ENCODE measurements at places on chromosomes 12 and 14. TPM values are rescaled to one million over a fixed set of nuclear protein-coding genes. Genes with fewer than 3 reads are reported as not detected.
A peak's percentile ranks its signal among the peaks of the same experiment; 100 is the strongest.

The CCDC184 gene
- total RNA-seq: 0.40 TPM

The SLC6A15 gene
- total RNA-seq: 2.8 TPM

The NINJ2 gene
- total RNA-seq: 0.60 TPM

The LTB4R2 gene
- total RNA-seq: 3.6 TPM

The MMP17 gene
- total RNA-seq: 1.6 TPM

The TAS2R14 gene
- 7.1 TPM for total RNA-seq

The AQP6 gene
- not detected for total RNA-seq

The NTS gene
- not detected for total RNA-seq

The DCN gene
- 748 TPM for total RNA-seq

DNA sequence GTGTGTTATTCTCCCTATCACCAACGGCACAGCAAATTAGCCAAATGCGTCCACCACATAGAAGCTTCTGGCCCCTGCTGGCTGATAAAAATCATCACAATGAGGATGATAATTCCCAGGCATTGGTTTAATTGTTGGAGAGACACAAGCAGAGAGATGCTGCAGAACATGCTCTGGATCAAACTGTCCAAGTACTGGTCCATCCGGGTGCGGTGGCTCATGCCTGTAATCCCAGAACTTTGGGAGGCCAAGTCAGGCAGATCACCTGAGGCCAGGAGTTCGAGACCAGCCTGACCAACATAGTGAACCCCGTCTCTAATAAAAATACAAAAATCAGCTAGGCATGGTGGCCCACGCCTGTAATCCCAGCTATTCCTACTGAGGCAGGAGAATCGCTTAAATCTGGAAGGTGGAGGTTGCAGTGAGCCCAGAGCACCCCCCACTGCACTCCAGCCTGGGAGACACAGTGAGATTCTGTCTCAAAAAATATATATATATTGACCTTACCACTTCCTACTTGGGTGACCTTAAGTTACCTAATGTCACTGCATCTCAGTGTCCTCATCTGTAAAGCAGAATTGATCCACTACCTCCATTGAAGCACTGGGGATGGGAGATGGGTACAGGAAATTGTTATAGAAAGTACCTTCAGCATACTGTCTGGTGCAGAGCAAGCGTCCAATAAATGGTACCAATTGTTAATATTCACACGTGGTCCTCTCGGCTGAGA lies 83.7 kb upstream of the EGLN3 start:
- no peak for DNase-seq

- peak; percentile 33 for DNase-seq
Measured at GRCh38 chr14:95935228-95935822, 58.7 kb downstream of the TUNAR start.

GRCh38 chr14:22887260-22887989 lies 4.4 kb downstream of the REM2 start:
- DNase-seq: peak; percentile 96

GRCh38 chr14:78959674-78960264 lies 789.6 kb downstream of the NRXN3 start:
- DNase-seq: peak; percentile 61

GRCh38 chr12:7072035-7072434 lies 11.5 kb downstream of the C1S start:
- peak; percentile 41 for DNase-seq

DNA sequence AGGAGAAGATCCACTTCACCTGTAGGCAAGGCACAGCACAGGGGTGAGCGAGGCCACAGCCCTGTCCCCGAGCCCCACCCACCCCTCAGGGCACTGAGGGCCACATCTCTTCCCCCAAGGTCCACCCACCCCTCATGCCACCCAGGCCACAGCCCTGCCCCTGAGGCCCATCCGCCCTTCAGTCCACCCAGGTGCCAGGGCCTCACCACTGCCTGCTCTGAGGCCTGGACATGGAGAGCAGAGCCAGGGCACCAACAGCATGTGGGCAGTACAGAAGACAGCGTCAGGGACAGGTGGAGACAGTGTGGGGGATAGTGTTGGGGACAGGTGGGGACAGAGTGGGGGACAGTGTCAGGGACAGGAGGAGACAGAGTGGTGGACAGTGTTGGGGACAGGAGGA lies 138.3 kb downstream of the TMEM121 start:
- DNase-seq: no peak

DNA sequence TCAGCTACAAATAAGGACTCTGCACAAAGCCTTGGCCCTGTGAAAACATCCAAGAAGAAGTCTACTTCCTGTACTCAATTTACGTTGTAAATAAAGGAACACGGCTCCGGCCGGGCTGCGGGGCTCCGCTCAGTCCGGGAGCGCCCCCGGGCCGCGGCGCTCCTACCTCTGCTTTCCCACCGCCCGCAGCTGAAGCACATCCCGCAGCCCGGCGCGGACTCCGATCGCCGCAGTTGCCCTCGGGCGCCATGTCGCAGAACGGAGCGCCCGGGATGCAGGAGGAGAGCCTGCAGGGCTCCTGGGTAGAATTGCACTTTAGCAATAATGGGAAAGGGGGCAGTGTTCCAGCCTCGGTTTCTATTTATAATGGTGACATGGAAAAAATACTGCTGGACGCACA lies 502.3 kb upstream of the FOXG1 start:
- no peak for DNase-seq

DNA sequence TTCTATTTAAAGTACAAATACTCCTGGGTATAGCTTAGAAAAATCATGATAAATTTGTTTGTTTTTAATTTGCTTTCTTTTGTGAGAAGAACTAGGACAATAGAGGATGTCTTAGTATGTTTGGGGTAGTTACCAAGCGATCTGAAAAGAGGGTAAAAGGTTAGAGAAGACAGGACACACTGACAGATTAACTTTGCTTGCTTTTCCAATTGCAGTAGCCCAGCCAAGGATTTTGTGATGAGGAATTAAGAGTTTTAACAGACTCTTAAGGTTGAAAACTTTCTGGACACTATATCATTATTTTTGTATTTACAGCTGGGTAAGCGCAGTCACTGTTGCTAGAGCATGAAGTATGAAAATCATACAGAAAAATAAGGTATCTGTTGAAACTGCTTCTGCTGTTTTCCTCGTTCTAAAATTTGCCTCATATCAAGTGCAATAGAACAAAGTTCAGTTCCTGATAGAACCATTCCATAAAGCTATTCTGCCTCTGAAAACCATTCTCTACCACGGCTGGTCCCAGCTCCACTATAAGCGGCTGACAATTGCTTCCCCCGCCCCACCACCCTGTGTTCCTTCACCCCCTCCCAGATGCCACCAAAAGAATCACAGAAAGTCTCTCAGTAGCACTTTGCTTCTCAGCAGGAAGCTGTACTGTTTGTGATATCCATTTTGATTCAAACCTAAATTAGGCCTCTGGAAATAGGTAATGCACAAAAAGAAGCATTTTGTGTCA lies 413.4 kb downstream of the BCAT1 start:
- DNase-seq: no peak

GRCh38 chr14:85607651-85608081 lies 77.7 kb downstream of the FLRT2 start:
- peak; percentile 83 for DNase-seq

DNA sequence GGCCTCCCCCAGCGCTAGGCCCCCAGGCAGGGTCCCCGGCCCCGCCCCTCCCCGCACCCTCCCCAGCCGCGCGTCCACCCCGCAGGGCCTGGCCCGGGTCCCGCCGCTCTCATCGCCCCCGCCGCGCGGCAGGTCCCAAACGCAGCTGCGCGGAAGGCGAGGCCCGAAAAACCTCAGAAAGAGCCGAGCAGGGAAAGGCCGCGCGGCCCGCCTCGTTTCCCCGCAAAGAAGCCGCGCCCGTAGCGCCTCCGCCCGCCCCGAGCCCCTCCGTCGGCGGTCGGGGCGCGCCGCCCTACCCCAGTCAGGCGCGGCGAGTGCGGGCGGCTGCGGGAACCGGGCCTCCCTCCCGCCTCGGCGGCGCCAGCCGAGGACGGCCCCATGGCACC lies 324 bp downstream of the POLE start:
- DNase-seq: no peak

DNA sequence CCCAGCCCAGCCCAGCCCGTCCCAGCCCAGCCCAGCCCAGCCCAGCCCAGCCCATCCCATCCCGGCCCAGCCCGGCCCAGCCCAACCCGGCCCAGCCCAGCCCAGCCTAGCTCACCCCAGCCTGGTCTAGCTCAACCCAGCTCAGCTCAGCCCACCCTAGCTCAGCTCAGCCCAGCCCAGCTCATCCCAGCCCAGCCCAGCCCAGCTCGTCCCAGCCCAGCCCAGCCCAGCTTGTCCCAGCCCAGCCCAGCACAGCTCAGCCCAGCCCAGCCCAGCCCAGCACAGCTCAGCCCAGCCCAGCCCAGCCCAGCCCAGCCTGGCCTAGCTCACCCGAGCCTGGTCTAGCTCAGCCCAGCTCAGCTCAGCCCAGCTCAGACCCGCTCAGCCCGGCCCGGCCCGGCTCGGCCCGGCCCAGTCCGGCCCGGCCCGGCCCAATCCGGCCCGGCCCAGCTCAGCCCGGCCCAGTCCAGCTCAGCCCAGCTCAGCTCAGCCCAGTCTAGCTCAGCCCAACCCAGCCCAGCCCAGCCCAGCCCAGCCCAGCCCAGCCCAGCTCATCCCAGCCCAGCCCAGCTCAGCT lies 184.7 kb downstream of the TMEM121 start:
- DNase-seq: no peak

- DNase-seq: peak; percentile 98
Measured at GRCh38 chr14:64338616-64339316, 44.6 kb upstream of the ESR2 start.

DNA sequence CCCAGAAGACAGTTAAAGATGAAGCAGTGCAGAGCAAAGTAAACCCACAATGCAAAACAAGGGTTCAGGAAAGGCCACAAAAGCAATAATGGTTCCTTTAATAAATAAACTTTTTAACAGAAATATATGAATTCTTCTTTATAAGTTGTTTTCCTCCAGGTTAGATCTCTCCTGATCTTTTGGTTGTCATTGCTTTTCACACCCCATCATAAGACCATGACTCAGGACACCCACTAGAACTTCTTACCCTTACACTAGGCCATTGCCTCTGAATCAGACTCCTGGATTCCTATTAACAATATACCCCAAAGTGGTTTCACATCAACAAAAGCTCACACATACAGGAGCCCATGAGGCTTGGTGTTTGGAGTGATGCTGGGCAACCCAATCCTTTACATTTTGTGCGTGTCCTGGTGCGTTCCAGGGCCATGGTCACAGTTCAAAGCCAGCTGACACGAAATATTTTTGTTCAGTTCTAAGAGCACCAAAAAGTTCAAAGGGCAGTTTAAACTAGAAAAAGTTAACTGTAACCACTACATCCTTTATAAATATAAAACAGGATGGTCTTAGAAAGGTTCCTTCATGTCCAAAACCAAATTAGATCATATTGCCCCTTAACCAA lies 187.0 kb downstream of the EPS8 start:
- DNase-seq: peak; percentile 96

GRCh38 chr12:23523339-23523738 lies 426.1 kb downstream of the SOX5 start:
- DNase-seq: peak; percentile 11

- DNase-seq: peak; percentile 22
Measured at GRCh38 chr14:95998656-95999055, 40.5 kb upstream of the C14orf132 start.

DNA sequence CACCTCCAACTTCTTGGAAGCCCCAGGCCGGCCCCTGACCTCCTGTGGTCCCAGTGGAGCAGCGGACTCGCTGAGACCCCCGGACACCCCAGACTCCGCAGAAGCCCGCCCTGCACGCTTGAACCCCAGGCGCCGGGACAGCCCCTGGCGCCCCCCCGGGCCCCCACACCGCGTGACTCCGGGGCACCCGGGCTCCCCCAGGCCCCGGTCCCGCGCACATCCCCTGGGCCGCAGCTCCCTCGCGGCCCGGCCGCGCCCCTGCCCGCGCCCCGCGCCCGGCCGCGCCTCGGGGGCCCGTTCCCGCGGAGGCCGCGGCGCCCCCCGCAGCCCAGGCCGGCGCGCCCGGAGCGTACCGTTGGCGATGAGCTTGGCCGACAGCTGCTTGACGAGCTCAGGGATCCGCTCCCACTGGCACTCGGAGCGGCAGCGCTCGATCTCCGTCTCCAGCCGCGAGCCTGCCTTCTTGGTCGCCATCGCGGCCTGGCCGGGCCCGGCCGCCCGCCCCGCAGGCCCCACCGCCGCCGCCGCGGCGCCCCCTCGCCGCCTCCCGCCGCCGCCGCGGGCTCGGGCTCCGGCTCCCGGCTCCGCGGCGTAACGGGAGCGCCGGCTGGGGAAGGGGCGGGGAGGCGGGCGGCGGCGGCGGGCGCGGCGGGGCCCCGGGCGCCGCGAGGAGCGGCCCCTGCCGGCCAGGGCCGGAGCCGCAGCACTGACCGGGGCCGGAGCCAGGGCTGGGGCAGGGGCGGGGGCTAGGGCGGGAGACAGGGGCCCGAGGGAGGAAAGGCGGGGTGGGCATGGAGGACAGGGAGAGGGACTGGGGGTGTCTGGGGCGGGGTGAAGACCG lies at the start of gene TTC7B:
TTC7B (minus strand) TSS at position 609 of the 841 bp plus-strand sequence; CDS start at position 474, 135 bp downstream.
- no peak for DNase-seq

Data from renal cortical epithelial cell (primary cell).